NCI-H2171 (cell line): ENCODE measurements at places on chromosomes 1 and 21.

DNA sequence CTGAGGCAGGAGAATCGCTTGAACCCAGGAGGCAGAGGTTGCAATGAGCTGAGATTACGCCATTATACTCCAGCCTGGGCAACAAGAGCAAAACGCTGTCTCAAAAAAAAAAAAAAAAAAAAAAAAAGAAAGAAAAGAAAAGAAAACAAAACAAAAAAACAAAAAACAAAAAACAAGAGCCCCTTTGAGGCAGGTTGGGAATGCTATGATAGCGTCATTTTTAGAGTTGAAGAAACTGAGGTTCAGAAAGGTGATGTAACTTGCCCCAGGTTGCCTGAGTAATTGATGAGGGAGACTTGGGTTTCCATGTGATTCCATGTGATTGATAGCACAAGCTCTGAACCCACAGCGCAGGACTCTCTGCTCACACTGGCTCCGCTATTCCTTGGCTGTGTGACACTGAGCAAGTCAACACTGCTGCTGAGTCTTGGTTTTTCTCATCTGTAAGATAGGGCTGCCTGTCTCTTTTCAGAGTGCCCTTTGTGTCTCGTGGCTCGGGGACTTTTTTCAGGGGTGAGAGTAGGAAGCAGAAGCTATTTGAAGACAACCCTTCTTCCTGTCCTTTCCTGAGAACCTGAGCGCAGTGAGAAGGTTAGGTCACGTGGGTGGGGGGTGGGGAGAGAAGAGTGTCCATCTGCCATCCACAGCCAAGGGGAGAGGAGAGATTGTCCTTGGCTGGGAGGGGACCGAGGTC is 2.5 kb downstream of the CNR2 start:
- DNase-seq = no peak

DNA sequence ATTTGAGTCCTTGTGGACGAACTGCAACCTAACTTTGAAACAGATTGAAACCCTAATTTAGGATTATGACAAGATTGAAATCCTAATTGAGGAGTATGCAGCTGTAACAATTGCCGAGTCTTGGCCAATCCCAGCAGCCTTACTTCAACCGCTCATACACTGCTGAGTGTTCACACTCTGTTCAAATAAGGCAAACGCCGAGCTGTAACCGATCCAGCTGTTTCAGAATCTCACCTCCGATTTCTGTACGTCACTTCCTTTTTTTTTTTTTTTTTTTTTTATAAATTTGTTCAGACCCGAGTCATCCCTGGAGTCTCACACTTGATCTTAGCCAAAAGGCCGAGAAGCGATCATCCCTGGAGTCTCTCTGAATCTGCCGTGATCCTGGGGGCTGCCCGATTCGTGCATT is 22.3 kb upstream of the ATP5PO start:
- no peak for DNase-seq

DNA sequence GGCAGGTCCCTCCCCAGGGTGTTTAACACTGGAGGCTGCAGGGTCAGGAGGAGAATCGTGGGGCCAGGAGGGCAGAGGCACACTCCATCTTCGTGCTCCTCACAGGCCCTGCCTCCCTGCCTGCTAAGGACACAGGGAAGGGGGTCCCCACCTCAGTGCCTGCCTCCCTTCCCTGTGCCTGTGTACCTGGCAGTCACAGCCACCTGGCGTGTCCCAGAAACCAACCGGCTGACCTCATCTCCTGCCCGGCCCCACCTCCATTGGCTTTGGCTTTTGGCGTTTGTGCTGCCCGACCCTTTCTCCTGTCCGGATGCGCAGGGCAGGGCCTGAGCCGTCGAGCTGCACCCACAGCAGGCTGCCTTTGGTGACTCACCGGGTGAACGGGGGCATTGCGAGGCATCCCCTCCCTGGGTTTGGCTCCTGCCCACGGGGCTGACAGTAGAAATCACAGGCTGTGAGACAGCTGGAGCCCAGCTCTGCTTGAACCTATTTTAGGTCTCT is 623 bp upstream of the BGLAP start:
- no peak for DNase-seq

DNA sequence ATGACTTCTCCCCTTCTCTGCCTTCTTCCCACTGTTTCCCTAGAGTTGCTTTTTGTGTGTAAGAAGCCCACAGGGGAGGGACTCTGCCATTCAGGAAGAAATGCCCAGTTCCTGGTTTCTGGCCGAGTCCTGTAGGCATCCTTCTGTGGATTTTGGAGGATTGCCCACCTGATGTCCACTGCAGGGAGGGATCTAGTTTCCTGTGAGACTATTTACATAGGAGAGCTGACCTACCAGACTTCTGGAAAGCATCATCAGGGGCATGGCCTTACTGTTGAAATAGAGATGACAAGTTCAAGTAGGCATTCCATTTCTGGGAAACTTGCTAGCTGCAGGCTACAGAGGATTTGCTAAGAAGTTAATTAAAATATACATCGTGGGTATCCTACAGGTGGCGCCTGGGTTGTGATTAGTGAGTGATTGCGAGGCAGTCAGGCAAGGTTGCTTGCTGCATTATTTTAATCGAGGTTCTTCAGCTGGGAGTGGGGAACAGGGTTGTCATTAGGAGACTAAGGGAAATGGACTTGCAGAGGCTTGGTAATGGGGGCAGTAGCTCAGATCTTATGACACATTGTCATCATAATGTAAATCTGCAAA is 148.7 kb downstream of the HHAT start:
- no peak for DNase-seq

DNA sequence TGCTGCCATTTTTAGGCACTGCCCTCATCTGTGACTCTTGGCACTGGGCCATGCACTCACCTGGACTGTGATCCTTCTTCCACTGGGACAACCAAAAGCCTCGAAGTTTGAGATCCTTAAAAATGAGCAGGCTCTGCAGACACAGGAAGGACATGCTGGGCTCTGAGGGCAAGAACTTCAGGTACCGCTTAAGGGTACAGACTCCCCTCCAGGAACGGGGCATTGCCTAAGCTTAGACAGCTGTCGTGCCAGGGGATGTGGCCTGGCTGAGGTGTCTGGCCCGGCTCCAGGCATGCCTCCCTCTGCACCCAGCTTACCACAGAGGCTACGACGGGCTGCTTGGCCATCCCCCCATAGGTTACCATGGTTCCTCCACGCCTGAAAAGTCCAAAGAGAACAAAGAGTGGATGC is 14.2 kb upstream of the SRSF4 start:
- DNase-seq = no peak

DNA sequence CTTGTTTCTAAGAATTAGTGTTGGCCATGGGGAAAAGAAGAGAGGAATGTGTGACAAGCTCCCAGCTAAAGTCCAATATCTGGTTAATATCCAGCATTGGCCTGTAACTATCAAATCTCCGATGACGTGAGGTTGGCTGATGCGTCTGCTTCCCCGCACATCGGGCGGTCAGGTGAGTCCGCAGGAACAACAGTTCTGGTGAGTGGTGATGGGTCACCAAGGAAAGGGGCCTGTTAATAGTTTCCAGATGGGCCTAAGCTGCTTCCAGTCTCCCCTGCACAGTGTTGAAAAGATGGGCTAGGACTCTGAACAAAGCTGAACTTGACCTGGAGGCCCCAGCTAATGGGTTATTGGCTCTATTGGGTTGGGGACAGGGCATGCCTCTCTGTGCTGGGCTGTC is 193.1 kb upstream of the EDN2 start:
- DNase-seq = no peak

GRCh38 chr1:241465673-241466072 is 53.9 kb downstream of the FH start:
- no peak for DNase-seq

DNA sequence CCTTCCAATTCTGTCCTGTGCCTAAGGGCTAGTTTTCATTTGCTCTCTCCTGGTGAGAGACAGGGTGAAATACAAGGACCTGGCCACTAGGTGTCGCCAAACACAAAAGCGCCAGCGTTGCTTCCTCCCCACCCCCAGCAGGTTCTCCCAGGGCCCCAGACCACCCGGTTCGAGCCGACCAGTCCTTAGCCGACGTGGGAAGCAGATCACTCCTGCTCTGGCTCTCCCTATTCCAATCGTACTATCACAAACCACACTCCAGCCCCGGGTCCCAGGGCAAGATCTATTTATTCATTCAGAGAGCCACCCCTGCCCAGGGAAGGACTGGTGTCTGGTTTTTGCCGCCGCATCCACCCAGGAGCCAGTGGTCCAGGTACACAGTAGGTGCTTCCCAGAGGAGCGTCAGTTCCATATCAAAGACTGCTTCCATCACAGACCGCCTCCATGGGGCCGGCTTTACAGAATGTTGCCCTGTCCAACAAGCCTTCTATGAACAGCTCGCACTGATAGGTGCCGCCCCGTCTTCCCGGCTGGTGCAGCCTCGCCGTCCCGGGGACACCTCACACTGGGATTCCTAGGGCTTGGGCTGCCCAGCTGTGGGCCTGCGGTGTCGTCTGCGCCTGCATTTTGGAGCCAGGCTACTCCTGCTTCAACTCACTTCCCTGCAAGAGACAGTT is 35.0 kb downstream of the CTNNBIP1 start:
- peak; percentile 59 for DNase-seq

DNA sequence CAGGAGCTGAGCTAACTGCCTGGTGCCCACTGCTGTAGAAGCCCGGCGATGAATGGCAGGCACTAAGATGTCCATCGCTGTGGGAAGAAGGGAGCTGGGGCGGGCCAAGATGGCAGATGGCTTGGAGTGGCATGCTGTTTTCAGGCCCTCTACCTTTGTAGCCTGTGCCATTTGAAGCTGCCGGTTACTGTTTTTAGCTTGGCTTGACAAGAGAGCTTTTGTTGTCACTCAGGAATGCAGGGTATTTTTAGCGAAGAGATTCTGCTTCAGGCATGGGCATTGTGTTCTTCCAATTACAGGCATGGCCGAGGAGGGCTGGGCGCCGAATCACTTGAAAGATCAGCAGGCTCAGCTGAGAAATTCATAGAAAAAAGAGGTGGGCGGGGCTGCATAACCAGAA is 348.7 kb downstream of the RPS6KC1 start:
- no peak for DNase-seq

DNA sequence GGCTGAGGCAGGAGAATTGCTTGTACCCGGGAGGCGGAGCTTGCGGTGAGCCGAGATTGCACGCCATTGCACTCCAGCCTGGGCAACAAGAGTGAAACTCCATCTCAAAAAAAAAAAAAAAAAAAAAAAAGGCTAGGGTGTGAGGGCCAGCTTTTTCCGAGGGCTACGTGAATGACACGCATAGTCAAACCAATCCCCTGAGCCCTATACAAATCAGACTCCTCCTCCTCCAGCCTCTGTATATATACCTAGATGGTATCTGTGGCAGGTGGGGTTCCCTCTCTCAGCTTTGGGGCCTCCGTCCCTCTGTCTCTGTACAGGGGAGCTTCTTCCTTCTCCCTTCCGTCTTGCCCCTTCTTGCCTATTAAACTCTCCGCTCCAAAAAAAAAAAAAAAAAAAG is 6.7 kb downstream of the S100A16 start:
- no peak for DNase-seq

- peak; percentile 46 for DNase-seq
These were observed 9.1 kb downstream of the IFI6 start for GRCh38 chr1:27662707-27663393.

DNA sequence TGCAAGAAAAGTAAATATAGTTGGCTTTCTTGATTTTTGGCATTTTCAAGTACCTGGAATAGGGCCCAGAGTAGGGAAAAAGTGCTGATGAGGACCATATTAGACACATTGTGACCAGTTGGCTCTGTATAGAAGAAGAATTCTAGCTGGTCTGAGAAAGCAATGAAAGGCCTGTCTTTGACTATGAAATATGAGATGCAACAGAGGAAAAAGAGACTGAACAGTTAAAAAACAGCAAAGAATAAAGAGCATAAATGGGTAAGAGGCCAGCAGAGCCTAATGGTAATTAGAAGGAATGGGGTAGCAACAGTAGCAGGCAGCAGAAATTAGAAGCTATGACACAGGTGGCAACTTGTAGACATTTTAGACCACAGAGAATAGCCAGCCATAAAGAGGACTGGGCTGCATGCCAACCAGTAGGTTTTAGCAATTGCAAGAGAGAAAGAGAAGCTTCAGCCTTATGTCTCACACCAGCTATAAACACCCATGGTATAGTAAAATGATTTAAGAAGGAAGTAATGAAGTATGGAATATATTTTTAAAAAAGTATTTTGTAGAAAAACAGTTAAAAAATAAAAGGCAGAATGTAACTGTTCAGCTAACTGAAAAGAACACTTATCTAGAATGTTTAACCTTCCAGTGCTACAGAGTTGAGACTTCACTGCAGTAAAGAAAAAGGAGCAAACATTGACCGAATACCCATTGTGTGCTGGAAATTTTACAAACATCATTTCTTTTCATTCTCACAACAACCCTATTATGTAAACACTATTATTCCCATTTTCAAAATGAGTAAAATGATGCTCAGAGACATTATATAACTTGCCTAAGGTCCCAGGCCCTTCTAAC is 114.1 kb downstream of the LHX4 start:
- peak; percentile 77 for DNase-seq

DNA sequence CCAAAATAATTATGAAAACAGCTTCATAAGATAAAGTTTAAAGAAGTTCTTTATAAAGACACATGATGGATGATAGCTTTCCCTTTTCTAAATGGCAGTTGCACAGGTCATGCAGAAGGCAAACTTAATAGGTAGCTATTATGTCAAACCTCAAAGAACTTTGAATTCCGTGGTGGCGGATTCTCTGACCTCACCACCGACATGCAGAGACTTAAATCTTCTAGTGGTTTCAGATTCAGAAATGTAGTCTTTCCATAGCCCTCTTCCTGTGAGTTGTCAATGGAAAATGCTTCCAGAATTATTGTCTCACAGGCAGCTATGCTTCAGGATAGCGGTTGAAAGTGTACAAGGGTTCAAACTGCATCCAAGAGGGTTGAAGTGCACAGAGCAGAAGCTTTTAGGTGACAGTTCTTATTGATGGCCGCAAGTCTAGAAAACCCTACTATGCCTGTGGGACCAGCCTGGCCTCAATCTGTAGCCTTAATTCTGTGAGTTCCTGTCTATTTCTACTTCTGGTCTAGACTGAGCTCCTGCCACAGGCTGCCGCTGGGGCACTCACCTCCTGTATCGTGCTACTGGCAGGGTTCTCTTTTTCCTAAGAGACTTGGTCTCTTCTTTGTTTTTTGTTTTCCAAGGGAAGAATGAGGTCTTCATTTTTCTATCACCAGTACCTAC is 117.0 kb upstream of the ERRFI1 start:
- DNase-seq = no peak

DNA sequence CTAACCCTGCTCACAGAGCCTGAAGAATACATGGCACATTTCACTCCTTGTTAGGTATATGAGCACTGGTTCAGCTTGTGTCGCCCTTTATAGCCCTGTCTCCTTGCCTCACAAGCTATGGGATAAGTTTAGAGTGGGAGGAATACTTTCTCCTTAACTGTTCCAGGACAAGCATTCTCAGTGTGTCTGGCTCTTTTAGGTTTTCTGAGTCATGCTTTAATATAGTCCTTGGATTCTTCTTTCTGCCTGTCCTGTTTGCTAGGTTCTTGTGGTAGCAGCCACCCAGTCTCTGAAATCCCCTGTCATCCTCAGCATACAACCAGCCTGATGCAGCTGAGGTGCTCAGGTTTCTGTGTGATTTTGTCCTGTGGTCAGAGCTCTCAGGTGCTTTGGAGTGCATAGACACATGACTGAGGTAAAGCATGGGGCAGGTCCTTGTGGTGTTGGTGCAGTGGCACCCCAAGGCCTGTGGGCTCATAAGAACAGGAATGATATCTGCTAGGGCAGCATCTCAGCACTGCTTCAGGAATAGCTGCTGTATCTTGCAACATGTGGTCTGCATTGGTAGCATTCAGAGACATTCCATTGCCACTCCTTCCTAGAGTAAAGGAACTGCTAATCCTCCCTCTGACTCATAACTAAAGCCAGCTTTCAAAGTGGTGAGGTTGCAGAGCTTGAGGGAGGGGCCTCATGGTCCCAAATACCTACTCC is 14.2 kb upstream of the CASQ2 start:
- no peak for DNase-seq
